HT1080 (cell line): ENCODE measurements at places on chromosomes 2 and 18.

DNA sequence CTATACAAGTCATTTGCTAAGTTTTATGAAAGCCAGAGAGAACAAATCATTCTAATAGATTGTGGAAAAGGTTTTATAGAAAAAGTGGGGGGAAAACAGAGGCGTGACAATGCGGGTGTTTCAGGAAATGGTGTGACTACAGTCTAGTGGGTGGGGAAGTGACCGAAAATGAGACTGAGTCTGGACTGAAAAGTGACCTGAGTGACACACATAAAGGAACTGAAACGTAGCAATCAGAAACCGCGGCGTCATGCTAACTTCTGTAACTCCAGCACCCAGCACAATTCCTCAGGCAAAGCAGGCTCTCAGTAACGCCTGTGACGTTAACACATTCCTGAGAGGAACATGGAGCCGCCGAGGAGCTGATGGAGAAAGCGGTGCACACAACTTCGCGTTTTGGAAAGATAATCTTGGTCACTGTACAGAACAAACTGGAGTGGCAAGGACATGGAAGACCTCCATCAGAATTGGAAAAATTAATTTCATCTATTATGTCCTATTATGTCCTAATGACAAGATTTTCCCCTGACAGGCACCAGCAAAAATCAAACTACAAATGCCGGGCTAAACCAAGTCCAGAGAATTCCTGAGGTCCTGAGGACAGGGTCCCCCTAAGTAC, 1.4 kb upstream of the CD226 start:
- DNase-seq: no peak

- DNase-seq: no peak
Observed at GRCh38 chr2:118853129-118853640, 5.7 kb upstream of the EN1 start.

DNA sequence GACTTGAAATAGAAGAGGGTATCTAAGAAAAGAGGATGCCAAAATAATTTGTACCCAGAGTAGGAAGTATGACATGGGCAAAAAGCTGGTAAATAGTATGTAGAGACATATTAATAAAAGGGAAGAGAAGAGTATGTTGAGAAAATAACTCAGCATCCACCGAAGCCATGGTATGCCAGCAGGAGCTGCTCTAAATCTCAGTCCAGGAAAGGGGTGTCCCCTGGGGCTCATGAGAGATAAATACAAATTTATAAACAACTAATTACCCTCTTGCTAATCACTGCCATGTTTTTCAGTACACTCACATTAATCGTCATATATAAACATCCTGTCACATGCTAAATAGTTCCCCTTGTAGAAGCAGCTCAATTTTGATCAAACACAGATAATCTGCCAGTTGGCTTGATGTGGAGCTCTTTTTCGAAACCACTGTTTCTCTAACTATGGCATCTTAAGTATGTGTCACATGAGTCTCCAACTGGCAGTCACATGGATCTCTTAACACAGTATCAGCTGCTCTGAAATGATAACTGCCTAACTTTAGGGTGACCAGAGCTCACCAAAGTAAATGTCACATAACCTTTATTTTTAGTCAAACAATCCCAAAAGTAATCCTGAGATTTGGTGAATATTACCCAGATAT, 31.9 kb downstream of the EXOC6B start:
- DNase-seq: no peak

DNA sequence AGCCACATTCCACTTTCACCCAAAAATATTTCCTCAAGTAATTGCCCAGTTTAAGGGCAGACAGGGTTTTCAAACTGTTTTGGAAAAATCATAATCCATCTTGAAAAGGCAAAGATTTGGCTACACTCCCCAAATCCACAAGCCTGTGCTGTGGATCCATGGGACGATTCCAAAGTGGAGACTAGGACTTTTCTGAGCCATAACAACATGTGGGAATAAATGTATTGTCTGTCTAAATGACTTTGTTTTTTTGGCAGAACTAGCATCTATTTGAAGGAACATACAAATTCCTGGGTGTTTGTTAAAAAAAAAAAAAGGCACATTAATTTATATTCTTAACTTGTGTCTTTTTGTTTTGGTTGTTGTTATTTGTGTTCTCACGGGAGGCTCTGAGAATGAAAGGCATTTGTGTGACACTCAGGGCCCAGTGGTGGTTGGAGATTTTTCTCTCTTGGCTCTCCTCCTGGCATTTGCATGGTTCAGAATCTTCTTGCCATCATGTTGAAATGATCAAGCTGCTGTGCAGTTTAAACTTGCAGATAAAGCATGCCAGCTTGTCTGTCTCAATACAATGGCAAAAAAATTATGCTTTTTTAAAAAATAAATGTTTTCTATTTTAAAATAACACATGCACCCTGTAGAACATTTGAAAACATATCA, 277.4 kb downstream of the EN1 start:
- DNase-seq: no peak

GRCh38 chr2:239409976-239410375, 9.2 kb upstream of the HDAC4 start:
- DNase-seq: no peak

- DNase-seq: peak; percentile 92
Observed at GRCh38 chr2:161160226-161161073, at the start of gene TANK. TSS of gene TANK (plus strand) at chr2:161160428. CDS start at chr2:161179663, 19,235 bp downstream.

GRCh38 chr2:173572848-173573247, 218.2 kb downstream of the CDCA7 start:
- no peak for DNase-seq

GRCh38 chr2:46841621-46842020, 74.0 kb downstream of the MCFD2 start:
- no peak for DNase-seq

DNA sequence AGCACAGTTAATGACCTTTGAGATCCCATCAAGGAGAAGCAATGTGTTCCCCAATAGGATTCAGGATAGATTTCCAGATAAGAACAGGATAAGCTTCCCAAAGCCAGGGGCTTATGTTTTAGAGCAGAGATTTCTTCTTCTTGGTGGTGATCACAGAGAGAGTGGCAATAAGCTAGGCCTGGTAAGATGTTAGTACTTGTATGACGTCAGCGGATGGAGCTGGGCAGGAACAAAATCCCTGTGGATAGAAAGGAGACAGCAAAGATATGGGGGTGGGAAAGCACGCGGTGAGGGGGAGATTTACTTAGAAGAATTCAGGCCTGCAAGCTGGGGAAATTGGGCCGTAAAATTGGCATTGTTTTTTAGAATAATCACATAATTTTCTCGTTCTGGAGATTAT, 323.0 kb downstream of the MTX2 start:
- DNase-seq: no peak

DNA sequence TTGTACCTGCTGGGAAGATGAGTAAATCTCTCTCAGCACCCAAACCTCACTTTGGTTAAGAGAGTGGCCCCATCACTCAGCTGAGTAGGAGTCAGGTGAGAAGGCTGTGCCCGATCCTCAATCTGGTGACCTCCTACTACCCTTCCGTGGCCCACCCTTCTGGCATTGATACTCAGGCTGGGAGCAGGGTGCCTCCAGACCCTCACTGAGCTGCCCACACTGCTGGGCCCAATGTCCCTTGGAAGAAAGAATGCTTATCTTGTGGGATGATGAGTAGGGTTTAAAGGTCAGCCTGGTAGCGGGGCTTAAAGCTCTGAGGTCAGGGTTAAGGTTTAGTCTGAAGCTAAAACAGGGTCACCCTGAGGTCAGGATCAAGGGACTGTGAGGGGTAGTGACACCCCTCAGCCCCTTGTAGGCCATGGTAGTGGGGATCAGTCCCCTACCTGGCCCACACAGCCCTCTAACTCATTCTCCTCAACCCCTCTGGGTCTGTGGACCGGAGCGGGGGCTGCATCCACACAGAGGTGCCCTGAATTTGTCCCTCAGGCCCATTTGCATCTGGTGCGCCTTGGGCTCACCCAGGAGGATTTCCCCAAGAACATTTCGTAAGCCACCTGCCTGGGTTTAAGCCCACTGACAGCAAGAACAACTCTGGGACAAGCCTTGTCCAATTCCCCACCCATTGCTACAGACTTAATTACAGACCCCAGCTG, 123.8 kb downstream of the CYP26B1 start:
- DNase-seq: no peak

DNA sequence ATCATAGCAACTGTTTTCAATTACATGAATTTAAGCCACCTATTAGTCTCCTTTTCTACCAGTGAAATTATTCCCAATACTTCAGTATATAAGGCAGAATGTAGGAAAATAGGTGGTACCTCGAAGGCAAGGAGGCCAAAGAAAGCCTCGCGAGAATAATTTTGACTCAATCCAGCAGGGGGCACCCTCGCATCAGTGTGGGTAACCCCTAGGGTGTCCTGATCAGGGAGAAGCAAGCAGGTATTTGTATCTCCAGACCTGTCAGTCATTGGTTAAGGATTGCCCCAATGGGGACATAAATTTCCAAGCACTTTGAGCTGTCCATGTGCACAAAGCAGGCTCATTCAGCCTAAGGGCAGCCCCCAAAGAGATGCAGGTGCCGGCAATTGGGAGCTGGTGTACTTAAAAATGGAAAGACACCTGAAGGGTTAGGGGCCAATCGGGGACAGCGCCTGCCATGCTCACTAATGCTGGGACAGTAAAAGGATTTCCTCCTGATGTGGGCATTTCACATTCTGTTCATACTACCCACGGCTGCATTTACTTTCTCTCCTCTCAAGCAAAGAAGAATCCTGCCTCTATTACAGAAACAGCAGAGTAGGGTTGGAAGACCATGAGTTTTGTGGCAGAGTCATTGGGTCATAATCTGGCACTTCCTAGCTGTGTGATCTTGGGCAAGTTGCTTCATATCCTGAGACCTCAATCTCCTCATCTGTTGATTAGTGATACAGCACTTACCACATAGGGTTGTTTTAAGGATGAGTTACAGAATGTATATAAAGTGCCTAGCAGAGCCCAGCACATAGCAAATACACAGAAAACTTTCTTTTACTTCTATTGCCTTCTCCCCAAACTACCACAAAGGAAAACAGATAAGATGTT, 136.1 kb downstream of the ICOS start:
- DNase-seq: no peak

GRCh38 chr18:63422864-63423304, 608 bp upstream of the VPS4B start:
- no peak for DNase-seq

GRCh38 chr2:156818944-156819343, 382.8 kb downstream of the GPD2 start:
- no peak for DNase-seq

DNA sequence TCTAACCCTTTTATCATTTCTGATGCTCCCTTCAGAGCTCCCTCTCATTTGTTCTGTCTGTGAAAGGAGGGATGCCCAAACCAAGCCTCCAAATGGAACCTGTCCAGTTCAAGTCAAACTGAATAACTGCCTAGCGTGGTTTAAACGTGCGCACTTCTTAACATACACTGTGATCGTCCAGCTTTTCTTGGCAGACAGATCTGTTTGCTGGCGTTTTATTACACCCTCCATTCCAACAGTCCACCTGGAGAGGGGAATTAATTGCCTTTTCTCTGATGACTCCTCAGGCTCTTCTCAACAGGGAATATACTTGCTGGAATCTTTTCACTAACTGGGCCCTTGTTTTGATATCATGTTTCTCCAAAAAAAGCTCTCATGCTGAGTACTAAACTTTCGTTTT, 379.2 kb upstream of the POU3F3 start:
- DNase-seq: no peak

- no peak for DNase-seq
Observed at GRCh38 chr18:79576686-79577351, 102.8 kb upstream of the CTDP1 start.

DNA sequence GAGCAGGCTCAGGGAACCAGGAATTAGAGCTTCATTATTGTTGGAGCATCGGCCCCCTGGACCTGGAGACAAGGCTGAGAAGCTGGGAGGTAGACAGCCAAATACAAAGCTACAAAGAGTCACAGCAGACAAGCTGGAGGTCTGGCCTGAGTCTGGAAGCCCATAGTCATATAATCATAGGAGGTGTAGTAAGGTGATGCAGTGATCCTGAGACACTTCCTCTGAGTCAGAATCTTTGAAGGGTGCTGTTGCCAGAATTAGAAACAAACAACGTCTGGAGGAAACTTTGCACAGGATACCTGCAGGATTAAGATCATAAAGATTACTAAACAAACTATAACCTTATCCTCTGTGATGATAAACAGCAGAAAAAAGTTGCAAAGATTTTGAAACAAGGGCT, 213.8 kb downstream of the DSC3 start:
- peak; percentile 45 for DNase-seq

GRCh38 chr18:45635893-45636509, 20.7 kb downstream of the SLC14A2 start:
- no peak for DNase-seq

DNA sequence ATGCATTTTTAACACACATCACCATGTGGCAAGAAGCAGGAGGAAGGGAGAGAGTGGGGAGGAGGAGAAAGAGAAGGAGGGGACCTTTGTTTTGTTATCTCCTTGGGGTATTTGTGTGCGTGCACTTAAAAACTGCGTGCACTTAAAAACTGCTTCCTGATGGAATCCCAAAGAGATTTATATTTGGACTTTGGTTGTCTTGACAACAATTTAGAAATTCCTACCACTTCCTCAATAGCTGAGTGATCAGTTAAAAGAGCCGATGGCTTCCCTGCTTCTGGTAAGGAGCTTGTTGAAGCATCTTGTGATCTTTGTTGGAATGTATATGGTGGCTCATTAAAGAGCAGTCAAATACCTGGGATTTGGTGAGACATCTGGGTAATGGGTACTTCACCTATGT, 4.5 kb downstream of the RAB31 start:
- no peak for DNase-seq

- DNase-seq: no peak
Observed at GRCh38 chr2:156447761-156448160, 11.6 kb downstream of the GPD2 start.
